ENCODE measurements at places on chromosomes 2 and 18.
A peak's percentile ranks its signal among the peaks of the same experiment; 100 is the strongest.

DNA sequence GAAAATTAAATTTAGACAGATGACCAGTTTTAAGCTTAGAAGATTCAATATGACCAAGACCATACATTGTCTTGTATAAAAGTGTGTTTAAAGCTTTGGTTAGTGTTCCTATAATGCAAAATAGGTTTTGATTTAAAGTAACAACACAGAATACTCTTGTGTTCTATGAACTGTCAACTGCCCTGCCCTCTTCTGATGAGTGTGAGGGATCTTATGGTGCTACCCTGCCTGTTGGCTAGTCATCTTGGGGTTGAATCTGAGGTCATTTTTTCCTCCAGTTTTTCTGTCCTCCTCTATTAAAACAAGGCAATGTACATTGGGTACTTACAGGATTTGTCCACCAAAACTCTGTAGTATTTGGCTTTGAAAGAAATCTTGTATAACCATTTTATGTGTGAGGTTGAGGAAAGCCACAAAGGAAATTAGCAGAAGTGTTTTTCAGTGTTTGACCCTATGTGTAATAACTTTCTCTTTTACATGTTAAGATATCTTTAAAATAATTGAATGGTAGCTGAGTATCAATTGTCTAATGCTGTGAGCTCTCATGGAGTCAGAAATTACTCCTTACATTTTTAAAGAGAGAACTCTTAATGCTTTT lies 129.1 kb downstream of the SPTBN1 start:
- DNase-seq, result no peak

DNA sequence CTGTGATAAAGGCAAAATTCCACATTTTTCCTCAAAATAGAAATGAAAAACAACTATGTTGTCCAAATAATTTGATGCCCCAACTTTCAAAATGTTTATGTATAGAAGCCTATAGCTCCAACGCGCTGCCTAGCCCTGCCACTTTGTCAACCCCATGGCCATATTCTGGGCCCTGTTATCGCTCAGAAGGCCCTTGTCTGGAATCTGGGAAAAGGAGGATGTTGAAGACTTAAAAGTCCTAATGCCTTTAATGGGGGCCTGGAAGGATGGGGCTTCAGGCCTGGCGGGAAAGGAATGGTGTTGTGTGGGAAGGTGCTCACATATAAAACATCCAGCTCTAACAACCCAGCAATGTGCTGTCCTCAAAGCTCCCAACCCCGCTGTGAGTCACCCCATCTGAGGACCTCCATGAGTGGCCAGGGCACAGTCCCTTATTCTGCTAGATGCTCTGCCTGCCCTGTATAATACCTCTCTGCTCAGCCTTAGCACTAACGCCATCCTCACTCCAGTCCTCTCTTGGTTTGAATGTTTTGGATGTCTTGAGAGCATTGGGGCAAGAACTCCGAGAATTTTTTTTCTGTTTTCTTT lies 86.0 kb downstream of the ACSL3 start:
- no peak for DNase-seq

DNA sequence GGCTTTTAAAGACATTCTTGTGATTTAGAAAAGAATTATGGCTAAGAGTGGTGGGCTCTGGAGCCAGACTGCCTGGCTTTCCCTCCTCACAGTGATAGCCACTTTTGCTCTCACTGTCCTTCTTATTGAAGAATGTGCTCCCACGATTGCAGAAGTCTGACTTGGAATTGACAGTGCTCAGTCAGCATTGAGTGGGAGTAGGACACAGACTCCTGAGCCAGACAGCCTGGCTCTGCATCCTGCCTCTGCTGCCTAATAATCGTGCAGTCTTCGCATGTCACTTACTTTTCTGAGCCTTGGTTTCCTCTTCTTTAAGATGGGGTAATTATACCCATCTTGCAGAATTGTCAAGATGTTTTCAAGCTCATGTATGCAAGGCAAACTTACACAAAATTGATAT lies 23.3 kb downstream of the SPATS2L start:
- DNase-seq, result no peak

DNA sequence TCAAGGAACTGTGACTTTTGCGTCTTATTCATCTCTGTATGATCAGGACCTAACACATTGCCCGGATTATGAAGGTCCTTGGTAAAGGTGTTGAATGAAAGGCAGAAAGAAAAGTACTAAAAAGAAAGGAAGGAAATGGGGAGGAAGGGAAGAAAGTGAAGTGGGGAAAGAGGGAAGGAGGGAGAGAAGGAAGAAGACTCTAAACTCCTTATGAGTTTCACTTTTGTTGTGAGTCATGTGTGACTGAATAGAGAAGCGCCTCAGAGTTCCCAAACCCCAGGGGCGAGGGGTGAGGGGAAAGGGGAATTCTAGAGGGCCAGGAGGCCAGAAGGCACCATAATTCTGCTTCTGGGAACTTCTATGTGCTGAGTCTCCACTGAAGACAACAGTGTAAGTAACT lies 30.9 kb upstream of the OSBPL6 start:
- DNase-seq, result peak; percentile 12

DNA sequence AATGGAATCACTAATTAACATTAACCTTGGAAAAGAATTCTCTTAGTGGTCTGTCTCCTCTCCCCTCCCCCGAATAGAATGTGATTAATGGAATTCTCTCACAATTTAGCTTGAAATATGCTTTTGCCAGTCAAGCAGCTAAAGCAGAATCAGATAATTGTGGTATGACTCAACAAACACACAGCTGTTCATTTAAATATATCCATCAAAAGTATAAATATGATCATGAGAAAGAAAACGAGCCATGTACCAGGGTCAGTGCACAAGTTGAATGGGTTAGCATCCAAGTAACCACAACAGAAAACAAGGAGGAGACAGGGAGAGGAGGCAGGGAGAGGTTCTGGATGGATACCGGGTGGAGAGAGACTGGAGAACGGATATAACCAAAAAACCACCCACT lies 66.9 kb downstream of the ACVR1 start:
- DNase-seq, result no peak

- peak; percentile 25 for DNase-seq
Observed at GRCh38 chr2:197908990-197909776, 104.8 kb downstream of the PLCL1 start.

DNA sequence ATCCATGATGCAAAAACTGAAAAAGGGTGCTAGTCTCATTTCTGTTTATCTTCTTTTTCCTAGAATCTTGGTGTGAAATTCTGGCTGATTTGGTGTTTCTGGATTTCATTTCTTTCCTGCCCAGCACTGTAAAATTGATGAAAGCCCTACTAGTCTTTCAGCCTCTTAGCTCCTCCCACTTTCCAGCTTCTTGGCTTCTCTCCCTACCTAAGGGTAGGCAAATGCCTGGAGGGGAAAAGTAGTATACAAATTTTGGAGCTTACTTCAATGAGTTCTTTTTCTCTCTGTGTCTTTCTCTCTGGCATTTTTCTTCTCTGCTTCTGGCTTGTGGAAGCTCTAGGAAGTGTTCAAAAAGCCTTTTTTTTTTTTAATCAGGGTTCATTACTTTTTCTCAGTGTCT lies 160.5 kb downstream of the XIRP2 start:
- no peak for DNase-seq

- DNase-seq, result no peak
Observed at GRCh38 chr18:61154866-61155265, 178.4 kb upstream of the CDH20 start.

- DNase-seq, result no peak
Observed at GRCh38 chr2:19797871-19798270, 103.9 kb downstream of the TTC32 start.

- DNase-seq, result no peak
Observed at GRCh38 chr2:51918113-51918512, 886.2 kb upstream of the NRXN1 start.

DNA sequence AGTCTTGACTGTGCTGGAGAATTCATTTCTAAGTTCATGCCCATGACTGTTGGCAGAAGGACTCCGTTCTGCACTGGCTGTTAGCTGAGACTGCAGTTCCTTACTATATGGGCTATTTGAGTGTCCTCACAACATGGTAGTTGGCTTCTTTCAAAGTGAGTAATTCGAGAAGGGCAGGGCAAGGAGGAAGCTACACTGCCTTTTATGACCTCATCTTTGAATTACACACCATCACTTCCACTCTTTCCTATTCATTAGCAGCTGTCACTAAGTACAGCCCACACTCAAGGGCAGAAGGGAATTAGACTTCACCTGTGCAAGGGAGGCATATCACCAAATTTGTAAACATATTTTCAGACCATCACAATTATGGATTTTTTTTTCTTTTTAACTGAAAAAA lies 55.9 kb upstream of the EPAS1 start:
- no peak for DNase-seq

- no peak for DNase-seq
Observed at GRCh38 chr2:16359961-16360360, 305.7 kb downstream of the CYRIA start.

DNA sequence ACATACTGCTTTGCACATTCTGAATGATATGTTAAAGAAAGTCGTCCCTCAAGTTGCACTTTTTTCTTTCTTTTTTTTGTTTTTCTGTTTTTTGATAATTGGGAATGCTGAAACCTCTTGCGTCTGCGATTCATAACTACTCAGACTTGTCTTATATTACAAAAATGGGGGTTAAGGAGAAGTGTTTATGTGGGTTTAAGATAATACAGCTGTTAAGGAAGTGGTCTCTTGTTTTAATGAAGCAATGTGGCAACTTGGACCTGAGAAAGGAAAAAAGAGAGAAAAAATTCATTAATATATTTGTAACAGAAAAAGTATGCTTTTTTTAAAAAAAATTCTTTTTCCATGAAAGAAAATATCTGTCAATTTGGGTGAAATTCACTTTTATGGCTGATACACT lies 268.5 kb upstream of the CCDC68 start:
- DNase-seq, result no peak

DNA sequence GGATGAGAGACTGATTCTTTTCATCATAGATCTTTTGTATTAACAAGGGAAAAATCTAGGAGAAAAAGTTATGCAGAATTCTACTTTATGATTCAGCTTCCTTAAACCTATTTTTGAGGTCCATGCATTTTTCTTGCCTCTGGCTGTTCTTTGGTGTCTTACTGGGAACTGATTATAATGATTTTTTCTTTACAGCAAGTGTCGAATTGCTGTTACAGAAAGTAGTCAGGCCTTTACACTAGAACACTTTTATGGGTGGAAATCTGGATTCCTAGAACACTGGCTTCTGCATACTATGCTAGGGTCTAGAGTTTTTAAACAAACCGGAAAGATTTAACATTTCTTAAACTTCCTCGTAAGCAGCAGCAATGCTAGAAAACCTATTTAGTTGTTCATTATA lies 302.6 kb downstream of the NUP35 start:
- DNase-seq, result no peak

DNA sequence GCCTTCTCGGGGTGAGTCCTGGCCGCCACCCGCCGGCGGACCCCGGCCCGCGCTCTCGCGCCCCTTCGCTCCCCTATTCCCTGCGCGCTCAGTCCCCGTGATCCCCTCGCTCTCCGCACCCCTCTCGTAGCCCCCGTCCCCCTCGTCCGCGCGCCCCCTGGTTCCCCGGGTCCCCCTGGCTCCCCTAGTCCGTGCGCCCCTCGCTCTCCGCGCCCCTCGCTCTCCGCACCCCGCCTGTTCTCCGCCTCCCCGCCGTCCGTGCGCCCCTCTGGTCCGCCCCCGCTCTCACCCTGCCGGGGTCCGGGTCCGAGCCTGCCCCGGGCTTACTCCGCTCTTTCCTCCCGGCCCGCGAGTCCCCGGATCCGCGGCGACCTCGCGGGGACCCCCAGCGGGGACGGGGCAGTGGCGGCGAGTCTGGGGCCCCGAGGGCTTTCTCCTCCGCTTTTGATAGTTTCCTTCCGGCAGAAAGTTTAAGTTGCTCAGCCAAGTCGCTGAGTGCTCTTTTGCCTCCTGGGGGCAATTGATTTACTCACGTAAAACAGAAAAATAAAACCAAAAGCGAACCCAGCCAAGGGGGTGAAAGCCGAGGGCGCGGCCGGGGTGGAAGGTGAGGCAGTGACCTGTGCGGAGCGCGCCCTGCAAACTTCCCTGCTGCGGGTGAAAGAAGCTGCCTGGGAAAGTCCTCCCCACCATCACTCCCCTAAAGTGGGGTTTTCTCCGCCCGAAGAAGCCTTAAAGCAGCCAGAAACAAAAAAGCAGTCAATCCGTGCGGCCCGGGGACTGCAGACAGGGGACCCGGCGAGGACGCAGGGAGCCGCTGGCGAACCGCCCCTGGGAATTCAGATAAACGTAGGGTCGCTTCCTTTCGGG lies 568 bp downstream of the RAB31 start:
- peak; percentile 73 for DNase-seq

DNA sequence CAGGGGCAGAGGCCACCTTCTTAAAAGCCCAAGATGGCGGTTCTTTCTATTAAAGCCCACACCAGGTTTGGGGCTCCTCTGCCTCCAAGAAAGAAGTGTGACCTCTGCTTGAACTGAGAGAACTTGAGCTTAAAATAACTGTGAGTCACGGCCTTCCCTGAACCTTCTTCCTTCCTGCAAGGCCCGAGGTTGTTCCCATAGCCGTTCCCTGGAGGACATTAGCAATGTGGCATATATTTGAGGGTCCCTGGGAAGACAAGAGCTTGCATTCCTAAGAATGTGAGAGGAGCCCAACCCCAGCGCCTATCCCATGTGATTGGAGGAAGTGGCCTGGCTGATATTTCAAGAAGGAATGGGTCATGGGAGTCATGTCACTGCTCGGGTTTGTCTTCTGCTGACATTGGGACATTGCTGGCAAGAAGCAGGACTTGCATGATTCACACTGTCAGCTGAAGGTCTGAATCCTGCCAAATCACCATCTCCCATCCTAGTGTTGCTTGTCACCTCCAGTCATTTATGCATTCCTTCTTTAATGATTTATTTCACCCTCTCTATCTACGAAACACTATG lies 168.1 kb downstream of the TRIB2 start:
- no peak for DNase-seq

GRCh38 chr18:57916684-57917083 lies 113.6 kb upstream of the ATP8B1 start:
- DNase-seq, result no peak

- no peak for DNase-seq
Observed at GRCh38 chr2:38433607-38433975, 56.5 kb upstream of the ATL2 start.

- peak; percentile 52 for DNase-seq
Observed at GRCh38 chr2:71130905-71131244, 441 bp downstream of the MPHOSPH10 start.

GRCh38 chr2:3488061-3488531 lies 31.2 kb downstream of the ADI1 start:
- no peak for DNase-seq

GRCh38 chr2:40488927-40489677 lies 37.2 kb upstream of the SLC8A1 start:
- DNase-seq, result no peak

GRCh38 chr2:140392824-140393223 lies 1612.6 kb upstream of the NXPH2 start:
- DNase-seq, result no peak

DNA sequence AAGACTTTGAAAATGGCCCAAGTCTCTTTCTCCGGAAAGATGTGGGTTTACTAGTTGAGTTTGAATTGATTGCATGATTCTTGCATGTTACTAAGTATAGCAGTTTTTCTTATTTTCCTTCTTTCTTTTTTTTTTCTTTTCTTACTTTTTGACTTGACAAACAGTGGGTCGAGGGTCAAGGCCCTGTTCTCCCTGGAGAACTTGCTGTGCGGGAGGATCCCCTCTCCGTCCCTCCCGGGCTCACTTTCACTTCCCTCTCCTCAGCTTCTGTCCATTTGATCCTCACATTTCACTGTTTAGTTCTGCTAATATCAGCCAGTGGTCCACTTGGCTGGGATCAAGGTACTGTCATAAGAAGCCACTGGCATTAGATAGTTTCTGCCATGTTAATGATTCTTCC lies 767.4 kb downstream of the TDRD15 start:
- no peak for DNase-seq

GRCh38 chr2:5696404-5696944 lies 4.3 kb downstream of the SOX11 start:
- DNase-seq, result no peak
